Posterior vena cava (tissue), 2 donors: ENCODE measurements at places on chromosomes 2 and 18. TPM values are rescaled to one million over a fixed set of nuclear protein-coding genes. Genes with fewer than 3 reads are reported as not detected.

RAB31 gene
- total RNA-seq = 107 TPM

DNA sequence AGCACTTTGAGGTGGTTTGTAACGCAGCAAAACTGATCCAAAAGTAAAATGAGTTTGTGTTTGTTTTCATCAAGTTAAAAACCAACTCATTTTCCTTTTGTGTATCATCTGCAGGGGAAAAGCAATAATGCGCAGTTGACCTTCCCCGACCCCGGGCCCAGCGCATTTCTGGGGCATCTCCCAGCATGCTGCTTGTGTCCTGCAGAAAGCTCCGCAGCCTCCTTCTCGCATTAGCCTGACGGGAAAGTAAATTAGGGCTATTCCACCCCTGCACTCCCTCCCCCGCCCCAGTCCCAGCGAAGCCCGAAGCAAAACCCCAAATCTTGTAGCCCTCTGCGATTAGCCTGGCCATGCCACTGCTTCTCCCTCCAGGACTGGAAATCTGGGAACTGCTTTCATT, 82.0 kb upstream of the PPM1B start:
- DNase-seq = no peak

DNA sequence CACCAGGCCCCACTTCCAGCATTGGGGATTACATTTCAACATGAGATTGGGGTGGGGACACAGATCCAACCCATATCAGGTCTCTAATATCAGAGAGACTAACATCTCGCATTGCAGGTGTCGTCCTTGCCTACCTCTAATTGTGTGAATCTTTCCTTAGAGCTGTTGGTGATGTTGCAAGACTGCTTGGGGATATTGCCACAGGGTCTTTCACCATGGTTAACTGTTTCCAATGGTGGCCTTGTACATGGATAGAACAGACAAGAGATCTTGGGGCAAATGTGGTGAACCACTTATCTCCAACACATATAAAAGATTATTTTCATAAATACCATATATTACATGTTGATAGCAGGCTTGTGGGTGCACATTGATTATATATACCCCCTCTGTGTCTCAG, 270.3 kb upstream of the LINC00305 start:
- no peak for DNase-seq

- DNase-seq = no peak
Measured at GRCh38 chr2:217875138-217875537, 127.7 kb downstream of the TNS1 start.

DNA sequence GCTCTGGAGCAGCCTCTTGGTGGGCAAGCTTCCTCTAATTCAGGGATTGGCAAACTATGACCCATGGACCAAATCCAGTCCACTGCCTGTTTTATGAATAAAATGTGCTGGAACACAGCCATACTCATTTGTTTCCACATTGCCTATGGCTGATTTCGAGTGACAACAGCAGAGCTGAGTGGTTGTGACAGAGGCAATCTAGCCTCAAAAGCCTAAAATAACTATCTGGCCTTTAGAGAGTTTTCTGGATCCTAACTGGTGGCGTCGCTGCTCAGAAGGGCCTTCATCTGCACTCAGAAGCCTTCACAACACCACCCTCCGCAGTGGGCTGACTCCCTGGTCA, 147.1 kb downstream of the CCBE1 start:
- no peak for DNase-seq

CLEC4F gene
- 0.32 TPM for total RNA-seq

OTOS gene
- not detected for total RNA-seq

DTNA gene
- 115 TPM for total RNA-seq

DNA sequence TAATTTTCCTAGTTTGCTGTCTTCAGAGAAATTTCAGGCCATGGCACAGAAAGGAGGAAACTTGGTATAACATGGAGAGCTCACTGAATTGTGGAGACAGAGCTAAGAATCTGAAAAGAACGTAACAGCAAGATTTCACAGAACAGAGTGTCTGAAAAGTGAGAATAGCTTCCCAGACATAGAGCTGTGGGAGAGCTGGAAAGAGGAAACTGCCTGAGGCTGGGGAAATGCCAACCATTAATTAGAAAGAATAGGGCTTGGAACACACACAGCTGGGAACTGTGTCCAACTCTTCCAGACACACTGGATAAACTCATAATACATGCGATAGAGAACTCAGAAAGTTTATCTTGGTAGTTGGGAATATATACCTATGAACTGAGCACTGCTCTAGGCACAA, 51.6 kb upstream of the KYNU start:
- DNase-seq = no peak

DNA sequence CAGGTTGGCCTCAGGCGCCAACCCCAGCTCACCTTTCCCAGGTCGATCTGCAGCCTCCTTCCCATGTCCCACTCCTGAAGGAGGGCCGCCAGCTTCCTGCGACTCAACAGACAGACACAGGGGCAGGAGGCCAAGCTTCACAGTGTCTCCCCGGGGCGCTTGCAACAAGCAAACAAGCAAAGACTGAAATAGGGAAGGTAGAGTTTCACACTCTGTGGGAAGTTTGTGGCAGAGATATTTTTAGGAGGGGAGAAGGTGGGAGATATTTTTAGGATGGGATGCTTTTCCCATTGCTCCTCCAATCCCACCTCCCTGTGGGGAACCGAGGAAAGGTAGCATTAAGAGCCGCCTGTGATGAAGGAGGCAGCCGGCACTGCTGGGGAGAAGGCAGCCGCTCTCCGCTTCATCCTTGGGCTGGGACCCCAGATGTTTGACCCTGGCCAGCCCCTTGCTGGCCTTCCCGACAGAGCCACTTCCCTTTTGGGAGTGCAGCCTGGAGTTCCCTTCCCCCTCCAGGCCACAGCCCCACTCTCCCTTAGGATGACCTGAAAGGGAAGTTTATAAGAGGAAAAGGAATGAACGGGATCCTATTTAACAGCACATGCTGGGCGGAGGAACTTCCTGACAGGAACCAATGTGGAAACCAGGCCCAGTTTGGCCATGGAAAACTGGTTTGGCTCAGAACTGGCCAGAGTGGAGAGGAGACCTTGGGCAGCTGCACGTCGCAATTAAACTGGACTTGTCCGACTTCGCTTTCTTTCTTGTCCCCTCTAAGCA, 142.2 kb upstream of the SMAD2 start:
- DNase-seq = peak; percentile 70

DNA sequence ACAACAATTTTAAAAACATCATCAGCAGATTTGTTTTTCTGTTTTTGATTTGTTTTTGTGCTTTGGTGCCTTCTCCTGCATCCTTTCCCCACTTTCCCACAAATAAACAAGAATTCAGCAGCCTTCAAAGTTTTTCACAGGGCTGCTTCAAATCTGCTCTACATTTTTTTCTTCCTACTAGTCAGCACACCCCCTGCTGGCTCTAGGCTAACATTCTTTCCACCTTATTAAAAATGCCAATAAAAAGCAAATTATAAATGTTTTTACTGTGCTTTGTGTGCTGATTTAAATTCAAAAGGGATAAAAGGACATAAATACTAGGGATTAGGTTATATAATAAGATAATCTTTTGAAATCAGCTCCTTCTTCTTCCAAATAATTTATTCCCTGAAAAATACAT, 6.2 kb upstream of the CNTNAP5 start:
- no peak for DNase-seq
